ENCODE measurements at places on chromosomes 11 and 22.

GRCh38 chr11:66216911-66217310, 51.5 kb upstream of the RAB1B start:
- no peak for DNase-seq

DNA sequence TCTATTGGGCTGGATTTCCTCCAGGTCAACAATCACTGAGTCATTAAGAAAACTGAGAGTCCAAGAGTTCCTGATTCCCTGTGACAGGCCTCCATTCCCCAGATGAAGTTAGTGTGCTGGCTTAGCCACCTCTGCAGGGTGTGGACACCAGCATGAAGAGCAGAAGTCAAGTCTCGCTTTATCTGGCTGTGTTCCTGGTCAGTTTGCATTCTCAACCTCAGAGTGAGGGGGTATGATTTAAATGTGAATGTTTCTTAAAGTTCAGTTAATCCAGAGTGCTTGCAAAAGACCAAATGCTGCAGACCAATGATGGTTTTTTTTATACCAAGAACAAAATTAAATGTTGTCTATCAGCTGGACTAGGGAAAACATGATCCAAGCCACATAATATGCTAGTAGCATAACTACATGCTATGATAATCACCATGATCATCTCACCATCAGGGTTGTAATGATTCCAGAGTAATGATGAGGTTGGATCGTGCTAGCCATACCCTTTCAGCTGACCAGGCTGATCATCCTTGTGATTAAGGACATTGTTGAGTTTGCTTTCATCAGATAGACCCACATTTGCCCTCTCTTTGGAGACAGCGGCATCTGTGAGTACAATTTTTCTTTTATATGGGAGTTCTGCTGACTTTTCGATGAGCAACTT, 145.8 kb upstream of the ARHGAP20 start:
- no peak for DNase-seq

DNA sequence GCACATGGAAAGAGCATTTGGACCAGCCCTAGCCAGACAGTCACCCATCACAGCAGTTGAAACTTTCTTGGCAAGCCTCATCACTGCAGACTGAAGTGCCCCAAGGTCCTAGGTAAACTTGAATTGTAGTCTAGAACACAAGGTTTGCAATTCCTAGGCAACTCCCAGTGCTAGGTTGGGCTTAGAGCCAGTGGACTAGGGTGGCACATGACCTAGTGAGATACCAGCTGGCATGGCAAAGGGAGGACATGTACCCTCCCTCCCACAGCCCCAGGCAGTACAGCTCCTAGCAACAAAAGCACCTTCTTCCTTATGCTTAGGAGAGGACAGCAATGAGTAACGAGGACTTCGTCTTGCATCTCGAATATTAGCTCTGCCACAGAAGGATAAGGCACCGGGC, 889.5 kb downstream of the JRKL start:
- no peak for DNase-seq

- DNase-seq, result no peak
These were observed 163.8 kb downstream of the CWF19L2 start for GRCh38 chr11:107293677-107294344.

DNA sequence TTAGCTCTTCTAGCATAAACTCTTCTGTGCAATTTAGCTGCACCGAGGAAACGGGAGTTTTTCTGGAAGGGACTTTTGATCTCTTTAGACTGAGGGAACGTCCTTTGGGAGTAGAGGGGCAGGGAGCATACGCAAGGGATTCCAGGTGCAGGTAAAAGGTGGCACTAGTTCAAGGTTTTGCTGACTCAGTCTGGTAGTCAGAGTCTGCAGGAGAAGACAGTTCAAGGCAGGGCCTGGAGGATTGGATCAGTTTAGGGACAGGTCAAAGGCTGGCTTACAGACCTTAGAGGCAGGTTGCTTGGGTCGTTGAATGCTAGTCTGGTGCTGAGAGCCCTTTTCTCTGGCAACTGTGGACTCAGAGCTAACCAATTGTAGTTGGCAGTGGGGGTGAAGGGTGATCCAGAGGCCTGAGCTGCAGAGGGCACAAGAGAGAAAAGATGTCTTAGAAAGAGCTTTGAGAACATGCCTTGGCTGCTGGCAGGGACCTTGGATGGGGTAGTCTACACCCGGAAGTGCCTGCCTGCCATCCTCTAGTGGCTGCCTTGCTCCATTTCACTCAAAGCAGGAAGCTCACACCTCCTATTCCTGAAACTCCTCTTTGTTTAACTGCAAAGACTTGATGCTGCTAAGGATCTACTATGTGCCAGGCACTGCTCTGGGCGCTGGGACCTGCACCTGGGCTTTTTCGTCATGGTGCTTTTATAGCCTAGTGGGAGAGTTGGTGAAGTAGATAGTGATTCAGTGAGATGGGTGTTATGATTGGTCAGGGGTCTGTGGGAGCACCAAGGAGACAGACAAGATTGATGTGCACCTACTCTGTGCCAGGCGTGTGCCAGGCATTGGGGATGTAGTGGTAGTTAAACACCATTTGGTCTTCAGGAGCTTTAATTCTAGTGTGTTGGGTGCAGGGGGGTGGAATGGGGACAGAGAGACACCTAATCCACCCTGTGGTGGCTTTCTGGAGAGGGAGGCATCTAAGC, 17.1 kb downstream of the MIAT start:
- no peak for DNase-seq

- no peak for DNase-seq
These were observed 28.8 kb upstream of the RAPSN start for GRCh38 chr11:47477753-47478152.

DNA sequence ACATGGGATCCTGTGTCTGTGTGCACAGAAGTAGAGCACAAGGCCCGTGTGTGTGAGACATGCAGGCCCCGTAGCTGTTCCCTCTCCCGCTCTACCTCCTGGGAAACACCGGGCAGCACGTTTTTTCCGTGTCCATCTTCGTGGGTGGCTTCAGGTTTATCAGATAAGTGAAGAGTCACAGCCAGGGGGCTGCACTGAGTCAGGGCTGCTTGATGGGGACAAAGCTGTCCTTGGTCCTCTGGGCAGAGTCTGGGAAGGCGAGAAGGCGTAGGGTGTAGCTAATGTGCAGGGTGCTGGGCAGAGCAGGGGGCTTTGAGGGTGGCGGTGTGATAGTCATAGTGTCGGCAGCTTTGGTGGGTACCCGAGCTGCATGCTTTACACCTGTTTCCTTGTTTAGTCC, 23.7 kb downstream of the INCENP start:
- no peak for DNase-seq

DNA sequence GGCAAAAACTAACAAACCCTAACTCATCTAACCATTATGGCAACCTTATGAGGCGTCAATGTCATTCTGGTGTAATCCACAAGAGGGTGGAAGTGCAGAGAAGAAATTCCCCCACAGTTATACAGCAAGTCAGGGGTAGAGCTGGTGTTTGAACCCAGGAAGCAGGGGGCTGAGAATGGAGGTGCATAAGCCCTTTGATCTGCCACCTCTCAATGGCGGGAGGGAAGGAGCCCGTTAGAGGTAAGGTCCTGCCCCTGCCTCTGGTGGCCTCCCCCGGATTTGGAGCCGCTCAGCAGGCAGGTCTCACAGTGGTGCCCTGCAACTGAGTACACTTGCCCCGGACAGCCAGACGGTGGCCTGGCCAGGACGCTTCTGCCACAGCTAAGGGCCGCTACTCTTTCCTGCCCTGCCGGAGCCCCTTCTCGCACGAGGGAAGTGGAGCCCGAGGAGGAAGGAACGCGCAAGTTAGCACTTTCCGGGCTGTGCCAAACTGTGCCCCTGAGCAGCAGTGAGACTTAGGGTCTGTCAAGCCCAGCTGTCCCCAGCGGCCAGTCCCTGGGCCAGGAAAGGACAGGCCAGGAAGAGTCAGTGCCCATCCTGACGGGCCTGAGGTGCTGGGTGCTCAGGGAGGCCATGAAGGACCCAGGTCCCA, 1.1 kb downstream of the FXYD2 start:
- no peak for DNase-seq

DNA sequence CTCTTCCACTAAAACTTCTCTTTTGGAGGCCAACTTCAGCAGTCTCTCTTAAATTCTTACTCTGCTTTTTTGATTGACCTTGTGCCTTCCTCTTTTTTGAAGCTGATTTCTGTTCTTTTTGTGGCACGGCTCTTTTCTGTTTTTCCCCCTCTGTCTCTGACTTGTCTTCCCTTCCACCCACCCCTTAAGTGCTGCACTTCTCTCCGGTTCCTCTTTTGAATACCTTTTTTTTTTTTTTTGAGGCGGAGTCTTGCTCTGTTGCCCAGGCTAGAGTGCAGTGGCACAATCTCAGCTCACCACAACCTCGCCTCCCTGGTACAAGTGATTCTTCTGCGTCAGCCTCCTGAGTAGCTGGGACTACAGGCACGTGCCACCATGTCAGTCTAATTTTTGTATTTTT, 211.9 kb downstream of the BLID start:
- DNase-seq, result no peak

DNA sequence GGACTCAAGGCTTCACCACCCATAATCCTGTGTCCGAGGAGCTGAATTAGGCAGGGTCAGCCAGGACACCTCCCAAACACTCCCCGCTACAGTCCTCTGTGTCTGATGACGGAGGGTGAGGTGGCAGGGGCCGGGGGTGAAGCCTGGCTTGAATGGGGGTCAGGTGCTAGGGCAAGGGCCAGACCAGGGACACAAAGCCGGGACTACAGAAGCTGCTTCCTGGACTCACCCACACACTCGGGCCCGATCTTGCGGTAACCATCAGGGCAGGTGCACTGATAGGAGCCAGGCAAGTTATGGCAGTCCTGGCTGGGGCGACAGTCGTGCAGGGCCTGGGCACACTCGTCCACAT, 2.3 kb downstream of the EFEMP2 start:
- DNase-seq, result no peak

DNA sequence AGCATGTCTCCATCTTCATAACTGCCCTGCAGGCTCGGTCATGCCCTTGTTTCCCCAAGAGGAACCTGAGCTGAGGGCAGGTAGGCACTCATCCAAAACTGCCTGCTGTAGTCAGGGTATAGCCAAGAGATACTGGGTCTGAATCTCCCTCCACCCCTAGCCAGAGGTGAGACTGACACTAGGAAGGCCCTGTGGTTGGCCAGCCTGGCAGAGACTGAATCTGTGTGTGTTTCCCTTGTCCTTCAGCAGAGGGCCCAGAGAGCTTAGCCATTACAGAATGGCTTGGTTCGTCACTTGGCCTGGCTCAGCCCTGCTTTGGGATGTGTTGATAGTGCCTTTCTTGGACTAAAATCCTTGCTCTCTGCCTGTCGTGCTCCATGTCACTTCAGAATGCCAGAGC, 79.3 kb upstream of the SUSD2 start:
- DNase-seq, result no peak

GRCh38 chr22:27105142-27106025, 448.0 kb downstream of the MIAT start:
- DNase-seq, result peak; percentile 89

DNA sequence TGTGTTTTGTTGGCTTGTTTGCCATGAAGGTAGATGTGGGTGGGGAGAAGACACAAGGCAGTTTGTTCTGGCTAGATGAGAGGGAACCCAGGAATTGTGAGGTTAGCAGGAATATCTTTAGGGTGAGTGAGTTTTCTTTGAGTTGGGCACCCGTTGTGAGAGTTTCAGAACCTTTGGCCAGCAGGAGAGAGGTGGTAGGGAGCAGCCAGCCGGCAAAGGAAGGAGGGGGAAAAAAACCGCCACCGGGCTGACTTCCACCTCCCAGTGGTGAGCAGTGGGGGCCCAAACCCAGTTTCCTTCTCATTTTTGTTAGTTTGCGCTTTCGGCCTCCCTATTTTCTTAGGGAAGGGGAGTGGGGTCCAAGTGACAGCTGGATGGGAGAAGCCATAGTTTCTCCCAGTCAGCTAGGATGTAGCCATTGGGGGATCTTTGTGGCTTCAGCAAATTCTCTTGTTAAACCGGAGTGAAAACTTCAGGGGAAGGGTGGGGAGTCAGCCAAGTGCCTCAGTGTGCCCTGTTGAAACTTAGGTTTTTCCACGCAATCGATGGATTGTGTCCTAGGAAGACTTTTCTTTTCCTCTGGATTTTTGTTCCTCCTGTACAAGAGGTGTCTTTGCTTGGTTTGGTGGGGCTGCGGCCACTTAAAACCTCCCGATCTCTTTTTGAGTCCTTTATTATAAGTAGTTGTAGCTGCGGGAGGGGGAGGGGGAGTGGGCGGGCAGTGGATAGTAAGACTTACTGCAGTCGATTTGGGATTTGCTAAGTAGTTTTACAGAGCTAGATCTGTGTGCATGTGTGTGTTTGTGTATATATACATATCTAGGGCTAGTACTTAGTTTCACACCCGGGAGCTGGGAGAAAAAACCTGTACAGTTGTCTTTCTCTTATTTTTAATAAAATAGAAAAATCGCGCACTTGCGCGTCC, 1.1 kb upstream of the GCAT start:
- peak; percentile 47 for DNase-seq

- DNase-seq, result no peak
These were observed 1014.1 kb downstream of the LRRC4C start for GRCh38 chr11:40445391-40445790.

GRCh38 chr22:31618057-31618456, 44.0 kb downstream of the PISD start:
- DNase-seq, result no peak

- DNase-seq, result peak; percentile 51
These were observed 6.3 kb downstream of the TYR start for GRCh38 chr11:89184021-89184420.

DNA sequence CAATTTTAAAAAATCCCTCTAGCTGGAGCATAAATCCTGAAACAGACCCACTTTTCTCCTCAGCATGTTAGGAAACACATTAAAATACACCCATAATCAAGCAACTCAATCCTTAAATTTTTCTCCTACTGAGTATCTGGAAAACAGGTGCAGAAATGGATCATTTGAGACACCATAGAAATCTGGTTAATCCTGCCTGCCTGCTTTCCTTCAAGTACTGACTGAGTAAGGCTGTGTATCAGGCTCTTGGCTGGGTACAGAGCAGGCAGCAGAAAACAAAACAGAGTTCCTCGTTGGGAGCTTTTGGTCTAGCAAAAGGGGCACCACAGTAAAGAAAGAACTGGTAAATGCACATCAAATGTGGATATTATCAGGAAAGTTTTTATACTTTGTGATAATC, 1.9 kb downstream of the KCNQ1OT1 start:
- DNase-seq, result no peak

DNA sequence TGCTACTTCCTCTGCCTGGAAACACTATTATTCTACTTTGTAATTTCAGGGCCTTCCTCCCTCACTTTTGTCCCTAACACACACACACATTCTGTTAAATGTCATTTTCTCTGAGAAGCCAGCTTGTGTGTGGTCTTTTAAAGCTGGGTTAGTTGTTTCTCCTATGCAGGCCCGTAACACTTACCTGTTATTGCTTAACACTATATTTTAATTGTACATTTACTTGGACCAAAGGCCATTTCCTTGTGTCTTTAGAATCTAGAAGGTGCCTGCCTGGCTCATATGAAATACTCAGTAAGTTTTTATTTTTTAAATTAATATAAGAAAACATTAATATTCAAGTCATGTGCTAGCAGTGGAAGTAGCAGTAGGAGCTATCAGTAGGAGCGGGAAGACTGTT, 30.6 kb downstream of the FAR1 start:
- DNase-seq, result no peak
